ENCODE measurements at places on chromosomes 7 and 10.

GRCh38 chr7:94335586-94335985 lies 59.1 kb upstream of the COL1A2 start:
- DNase-seq, result no peak

GRCh38 chr7:2668401-2668800 lies 19.6 kb upstream of the AMZ1 start:
- no peak for DNase-seq

GRCh38 chr10:49276596-49276995 lies 22.4 kb upstream of the C10orf71 start:
- DNase-seq, result no peak

- no peak for DNase-seq
These were observed 177.7 kb downstream of the GNAT3 start for GRCh38 chr7:80334196-80334595.

DNA sequence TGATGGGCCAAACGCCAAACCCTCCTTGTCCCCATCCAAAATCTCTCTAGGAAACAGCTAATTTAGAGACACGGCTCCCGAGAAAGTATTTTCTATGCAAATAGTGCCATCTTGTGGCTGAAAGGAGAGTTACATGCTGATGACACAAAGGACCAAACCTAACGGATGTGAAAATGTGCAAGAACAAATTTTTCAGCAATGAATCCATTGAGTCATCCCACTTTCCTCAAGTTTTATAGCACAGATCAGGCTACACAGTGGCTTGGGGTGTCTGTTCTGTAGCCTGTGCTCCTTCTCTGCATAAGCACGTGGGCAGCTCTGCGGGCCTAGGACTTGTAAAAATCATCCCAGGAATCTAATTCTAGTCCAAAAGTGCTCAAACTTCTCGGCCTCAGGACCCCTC lies 154.8 kb upstream of the PRR15 start:
- no peak for DNase-seq

Data from activated effector memory CD4-positive, alpha-beta T cell treated with anti-CD3 and anti-CD28 coated beads, Interleukin-2, amount 50 U/mL, for 16 hours (primary cell).